ENCODE measurements at places on chromosomes 2 and 18.

GRCh38 chr2:234852941-234853340, 98.9 kb upstream of the SH3BP4 start:
- DNase-seq = no peak

- DNase-seq = no peak
These were observed 138.1 kb downstream of the B3GNT2 start for GRCh38 chr2:62334009-62334408.

- DNase-seq = no peak
These were observed 10.9 kb upstream of the DLX2 start for GRCh38 chr2:172113617-172114016.

- DNase-seq = no peak
These were observed 25.4 kb downstream of the GREB1L start for GRCh38 chr18:21267400-21267799.

DNA sequence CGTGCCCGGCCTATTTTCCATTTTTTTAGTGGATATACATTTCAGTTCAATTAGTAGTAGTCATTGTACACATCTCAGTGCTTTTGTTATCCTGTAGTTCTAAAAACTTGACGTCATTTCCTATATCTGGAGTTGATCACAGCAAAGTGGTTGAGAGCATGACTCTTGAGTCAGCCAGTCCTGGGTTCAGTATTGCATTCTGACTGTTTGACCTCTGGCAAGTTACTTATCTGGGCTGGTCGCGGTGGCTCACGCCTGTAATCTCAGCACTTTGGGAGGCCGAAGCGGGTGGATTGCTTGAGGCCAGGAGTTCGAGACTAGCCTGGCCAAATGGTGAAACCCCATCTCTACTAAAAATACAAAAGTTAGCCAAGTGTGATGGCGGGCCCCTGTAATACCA, 50.4 kb upstream of the PPM1B start:
- DNase-seq = no peak

DNA sequence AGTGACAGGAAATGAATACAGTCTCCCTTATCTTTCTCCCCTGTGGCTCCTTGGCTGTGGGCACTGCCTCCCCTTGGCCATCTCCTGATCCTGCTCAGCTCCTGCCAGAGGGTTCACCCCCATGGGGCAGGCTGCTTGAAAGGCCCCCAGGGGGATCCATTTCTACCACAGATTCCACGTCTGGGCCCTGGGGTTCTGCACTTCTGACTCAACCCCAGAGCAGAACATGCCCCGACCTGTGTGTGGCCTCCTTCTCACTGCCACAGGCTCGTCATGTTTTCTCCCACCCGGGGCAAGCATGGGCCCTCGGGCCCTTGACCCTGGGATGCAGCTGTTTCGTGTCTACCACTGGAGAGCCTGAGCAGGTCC, 122.2 kb downstream of the ACKR3 start:
- DNase-seq = no peak

All from non-pigmented ciliary epithelial cell (primary cell).